Germinal center (tissue), 1 donor: ENCODE measurements at places on chromosomes 5 and 9.

GRCh38 chr9:116482740-116483139 is 204.4 kb upstream of the TRIM32 start:
- no peak for DNase-seq

DNA sequence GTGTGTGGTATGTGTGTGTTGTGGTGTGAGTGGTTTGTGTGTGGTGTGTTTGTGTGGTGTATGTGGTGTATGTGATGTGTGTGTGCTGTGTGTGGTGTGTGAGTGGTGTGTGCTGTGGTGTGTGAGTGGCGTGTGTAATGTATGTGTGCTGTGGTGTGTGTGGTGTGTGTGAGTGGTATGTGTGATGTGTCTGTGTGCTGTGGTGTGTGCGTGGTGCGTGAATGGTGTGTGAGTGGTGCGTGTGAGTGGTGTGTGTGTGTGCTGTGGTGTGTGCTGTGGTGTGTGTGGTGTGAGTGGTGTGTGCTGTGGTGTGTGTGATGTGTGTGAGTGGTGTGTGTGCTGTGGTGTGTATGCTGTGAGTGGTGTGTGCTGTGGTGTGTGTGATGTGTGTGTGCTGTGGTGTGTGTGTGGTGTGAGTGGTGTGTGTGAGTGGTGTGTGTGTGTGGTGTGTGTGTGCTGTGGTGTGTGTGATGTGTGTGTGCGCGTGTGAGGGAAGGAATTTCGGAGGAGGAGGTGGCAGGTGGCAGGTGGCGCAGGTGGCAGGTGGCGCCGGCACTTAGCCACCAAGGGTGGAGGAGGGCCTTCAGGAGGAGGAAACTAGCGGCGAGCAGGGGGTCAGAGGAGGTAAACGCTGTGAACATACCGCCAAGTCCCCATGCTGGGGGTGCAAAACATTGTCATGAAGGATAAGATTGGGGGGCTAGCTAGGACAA is 191.8 kb downstream of the MELK start:
- no peak for DNase-seq

GRCh38 chr5:51379331-51379700 is 3.9 kb upstream of the ISL1 start:
- DNase-seq = no peak

- no peak for DNase-seq
Observed at GRCh38 chr9:69740872-69741505, 18.8 kb downstream of the PTAR1 start.

GRCh38 chr9:134957165-134957944 is 39.6 kb upstream of the FCN1 start:
- no peak for DNase-seq

- DNase-seq = no peak
Observed at GRCh38 chr9:108756746-108757490, 98.9 kb downstream of the ACTL7B start.

DNA sequence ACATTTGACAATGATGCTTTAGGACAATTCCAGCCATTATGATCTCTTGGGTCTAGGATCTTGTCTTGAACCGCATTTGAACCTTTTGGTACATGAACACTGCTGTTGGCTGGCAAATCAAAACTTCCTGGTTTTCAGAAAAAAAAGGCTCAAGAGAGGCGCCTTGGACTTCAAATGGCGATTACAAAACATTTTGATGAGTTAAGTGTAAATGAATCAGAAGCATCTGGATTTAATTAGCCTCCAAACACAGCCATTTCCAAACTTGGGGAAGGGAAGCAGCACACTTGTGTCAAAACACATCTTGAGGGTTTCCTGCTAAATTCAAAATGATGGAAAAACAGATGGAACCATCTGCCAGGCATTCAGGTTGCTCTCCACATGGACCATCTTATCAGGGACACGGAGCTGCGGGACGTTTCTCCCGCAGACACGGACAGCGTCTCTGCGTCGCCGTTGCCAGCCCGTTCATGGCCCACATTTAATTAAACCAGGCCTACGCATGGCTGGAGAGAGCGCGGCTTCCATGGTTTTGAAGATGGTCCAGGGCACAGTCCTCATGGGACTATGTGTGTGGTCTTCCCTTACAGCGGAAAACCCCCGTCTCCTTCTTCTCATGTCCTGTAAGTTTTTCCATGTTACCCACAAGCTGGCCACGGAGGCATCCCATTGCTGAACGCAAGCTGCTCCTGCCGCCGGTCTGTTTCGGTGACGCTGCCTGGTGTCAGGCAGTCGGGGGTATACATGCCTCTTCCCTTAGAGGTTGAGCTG is 55.8 kb upstream of the PTCH1 start:
- no peak for DNase-seq

GRCh38 chr9:109904666-109905065 is 124.7 kb downstream of the PALM2AKAP2 start:
- DNase-seq = no peak

DNA sequence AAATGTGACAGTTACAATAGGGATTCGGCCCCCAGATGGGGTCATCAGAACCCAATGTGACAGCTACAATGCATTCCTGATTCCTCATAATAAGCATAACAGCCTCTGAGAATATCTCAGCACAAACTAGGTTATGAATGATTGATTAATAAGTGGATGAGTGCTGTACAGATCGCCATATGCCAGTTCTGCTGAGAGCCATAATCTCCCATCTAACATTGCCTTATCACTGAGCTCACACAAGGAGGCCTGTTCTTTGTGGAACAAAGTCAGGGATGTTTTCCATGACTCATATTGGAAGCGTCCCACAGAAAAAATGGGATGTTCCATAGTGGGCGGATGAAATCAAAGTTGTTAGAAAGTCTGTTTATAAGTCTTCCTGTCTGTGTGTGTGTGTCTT is 89.6 kb downstream of the KIF4B start:
- DNase-seq = no peak

GRCh38 chr5:78757269-78758053 is 108.9 kb upstream of the LHFPL2 start:
- no peak for DNase-seq

GRCh38 chr5:176762489-176762888 is 47.9 kb upstream of the UNC5A start:
- DNase-seq = no peak

GRCh38 chr5:133524666-133525065 is 87.7 kb downstream of the FSTL4 start:
- no peak for DNase-seq

- DNase-seq = no peak
Observed at GRCh38 chr5:121668635-121669034, 183.0 kb upstream of the FTMT start.

GRCh38 chr5:119171686-119172085 is 100.8 kb downstream of the DMXL1 start:
- no peak for DNase-seq
